ENCODE measurements at places on chromosomes 7 and 10.

- peak; percentile 49 for DNase-seq
Observed at GRCh38 chr7:2729031-2729892, 41.3 kb downstream of the AMZ1 start.

DNA sequence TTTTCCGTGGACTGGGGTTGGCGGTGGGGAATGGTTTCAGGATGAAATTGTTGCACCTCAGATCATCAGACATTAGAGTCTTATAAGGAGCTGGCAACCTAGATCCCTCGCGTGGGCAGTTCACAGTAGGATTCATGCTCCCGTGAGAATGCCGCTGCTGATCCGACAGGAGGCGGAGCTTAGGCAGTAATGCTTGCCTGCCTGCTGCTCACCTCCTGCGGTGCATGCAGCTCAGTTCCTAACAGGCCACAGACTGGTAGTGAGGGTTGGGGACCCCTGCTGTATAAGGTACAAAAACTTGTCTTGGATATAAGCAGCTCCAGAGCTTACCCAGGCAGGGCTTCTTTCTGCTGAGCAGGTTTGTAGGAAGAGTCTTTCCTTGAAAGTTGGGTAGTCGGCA is 53.9 kb downstream of the SHH start:
- no peak for DNase-seq

DNA sequence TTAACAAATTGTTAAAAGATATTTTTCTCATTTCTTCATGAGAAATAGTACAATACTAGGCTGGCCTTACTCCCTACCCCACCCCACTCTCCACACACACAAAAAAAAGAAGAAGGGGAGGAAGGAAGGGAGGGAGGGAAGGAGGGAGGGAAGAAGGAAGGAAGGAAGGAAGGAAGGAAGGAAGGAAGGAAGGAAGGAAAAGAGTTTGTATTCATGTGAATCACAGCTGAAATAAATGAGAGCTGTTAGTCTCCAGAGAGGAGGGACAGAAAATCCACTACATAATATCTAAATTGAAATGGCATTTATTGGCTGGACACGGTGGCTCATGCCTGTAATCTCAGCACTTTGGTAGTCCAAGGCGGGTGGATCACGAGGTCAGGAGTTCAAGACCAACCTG is 57.8 kb downstream of the SEMA3A start:
- DNase-seq = no peak

GRCh38 chr7:101373812-101374614 is 11.3 kb downstream of the COL26A1 start:
- no peak for DNase-seq

DNA sequence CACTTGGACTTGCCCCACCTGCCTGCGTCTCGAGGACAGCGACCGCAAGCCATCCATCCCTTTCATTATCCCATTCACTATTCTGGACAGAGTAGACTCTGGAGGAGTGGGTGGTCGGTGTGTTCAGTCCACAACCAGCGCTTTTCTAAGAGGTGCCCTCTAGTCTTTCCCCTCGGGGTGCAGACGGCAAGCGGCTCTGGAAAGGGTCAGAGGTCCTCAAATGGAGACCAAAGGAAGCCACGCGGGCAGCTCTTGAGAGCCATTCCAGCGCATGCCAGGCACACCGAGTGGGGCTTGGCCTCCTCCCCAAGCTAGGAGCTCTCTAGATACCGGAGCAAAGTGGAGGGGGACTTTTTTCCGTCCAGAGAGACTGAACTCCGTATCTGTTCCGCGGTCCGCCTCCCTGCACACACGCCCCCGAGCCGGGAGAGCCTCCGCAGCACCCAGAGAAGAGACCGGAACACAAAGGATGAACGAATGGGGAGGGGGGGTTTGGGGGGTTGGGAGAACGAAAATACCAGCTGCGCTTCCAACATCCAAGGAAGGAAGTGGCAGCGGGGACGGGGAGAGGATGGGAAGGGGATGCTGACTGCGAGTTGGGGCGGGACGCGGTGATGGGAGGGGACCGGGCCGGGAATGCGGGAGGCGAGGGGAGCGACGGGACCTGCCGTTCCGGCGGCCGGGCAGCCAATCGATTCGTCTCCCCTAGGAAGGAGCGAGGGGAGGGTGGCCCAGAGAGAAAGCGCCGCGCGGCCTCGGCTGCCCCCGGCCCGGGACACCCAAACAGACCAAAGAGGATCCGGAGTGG is 515 bp downstream of the GSDME start:
- DNase-seq = peak; percentile 85

GRCh38 chr7:66330961-66331360 is 125.8 kb downstream of the TPST1 start:
- DNase-seq = peak; percentile 28

GRCh38 chr7:4286351-4286750 is 395.7 kb upstream of the FOXK1 start:
- DNase-seq = no peak

DNA sequence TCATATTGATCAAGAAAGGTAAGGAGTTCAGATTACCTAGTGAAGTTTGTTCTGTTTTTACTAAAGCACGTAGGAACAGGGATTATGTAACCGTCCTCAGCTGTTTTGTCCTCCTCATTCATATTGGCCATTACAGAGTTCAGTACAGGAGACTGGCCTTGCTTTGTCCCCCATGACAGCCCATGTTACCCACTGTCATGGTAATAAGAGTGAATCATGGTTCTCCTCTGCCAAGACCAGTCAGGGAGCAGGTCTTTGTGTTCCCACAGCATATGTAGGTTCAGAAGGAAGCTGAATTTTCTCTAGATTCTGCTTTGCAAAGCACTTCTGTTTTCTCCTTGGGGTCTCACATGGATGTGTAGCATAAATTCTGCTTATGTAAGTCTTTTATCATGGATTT is 106.2 kb upstream of the GPR141 start:
- peak; percentile 56 for DNase-seq

- DNase-seq = no peak
Observed at GRCh38 chr10:132784866-132785722, 853 bp downstream of the NKX6-2 start.

- no peak for DNase-seq
Observed at GRCh38 chr7:13159467-13160184, 472.2 kb downstream of the ARL4A start.

DNA sequence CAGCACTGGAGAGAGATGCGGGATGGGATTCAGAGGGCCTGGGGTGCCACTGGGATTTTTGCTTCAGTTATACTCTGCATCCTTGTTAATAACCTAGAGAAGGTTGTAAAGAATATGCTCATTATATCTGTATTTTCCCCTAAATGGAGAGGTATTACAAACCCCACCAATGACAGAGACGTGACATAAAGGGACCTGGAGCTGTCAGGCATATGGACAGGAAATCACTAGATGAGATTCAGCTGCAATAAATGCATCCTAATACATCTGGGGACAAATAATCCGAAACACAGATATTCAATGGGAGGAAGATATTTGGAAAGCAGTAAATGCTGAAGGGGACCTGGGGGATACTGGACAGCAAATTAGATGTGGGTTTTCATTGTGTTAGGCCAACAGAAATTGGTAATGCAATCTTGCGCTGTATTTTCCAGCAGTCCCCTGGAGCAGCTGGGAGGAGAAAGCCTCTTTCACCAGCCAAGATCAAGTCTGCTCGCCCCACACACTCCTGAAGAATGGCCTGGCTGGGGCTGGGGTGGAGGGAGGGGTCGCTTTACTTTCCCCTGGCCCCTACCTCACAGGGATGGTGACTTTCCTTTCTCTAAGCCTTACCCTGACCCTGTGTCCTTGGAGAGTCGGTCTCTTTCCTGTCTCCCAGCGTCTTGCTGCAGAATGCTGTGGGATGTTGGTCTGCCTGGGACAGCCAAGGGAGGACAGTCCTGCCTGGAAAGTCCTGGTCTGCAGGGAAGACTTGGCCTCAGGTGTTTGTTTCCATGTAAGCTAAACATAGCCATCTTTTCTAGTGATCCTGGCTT is 653.8 kb downstream of the LRMDA start:
- no peak for DNase-seq

- DNase-seq = no peak
Observed at GRCh38 chr7:104657134-104657533, 328.7 kb downstream of the LHFPL3 start.

DNA sequence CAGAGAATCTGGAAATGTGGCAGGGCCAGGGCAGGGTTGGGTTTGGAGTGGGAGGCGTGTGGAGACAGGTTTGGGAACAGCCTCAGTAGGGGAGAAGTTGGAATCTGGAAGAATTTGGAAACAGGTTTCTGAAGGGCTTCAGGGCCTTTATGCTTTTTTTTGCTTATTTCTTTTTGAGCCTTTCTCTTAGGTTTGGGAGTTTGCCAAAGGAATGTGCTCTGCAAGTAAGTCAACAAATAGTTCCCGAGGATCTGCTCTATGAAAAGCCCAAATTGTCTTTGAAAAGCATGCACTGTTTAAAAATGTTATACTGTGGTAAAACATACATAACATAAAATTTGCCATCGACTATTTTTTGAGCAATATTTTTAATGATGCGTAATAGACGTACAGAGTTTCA is 86.7 kb upstream of the ADRB1 start:
- DNase-seq = no peak

DNA sequence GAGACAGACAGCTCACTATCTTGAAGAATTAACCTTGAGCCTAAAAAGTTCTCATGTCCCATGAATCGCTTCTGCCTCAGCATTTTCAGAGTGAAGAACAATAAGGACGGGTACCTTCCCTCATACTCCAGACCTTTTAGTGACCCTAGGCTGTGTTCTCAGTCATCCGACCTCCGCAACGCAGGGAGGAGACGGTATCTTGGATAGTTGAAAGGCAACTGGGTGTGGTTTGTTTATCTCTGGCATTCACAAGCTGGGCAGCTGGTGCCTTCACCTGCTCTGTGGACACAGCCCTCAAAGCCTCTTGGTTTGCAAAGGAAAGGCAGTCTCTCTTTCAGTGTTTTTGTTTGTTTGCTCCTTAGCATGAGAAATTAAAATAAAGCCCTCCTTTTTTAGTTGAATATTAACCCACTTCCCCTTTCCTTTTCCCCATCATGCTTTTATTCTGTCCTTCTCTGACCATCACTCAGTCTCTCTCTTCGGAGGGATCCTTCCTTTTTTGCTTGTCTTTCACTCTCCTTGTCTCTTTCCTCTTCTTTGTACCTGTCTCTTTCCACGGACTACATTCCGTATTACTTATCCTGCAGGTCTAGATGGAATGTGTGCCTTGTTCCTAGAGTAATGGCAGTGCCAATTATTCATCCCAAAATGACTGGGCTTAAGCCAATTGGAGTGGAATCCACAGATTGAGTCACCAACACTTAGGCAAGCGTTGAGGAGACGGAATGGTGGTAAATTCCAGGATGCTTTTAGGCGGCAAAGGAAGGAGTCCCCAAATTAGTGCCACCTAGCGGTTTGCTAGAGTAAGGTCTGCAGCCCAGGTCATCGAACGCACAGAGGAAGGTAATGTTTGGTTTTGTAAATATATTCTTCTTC is 45.8 kb downstream of the PRR15 start:
- no peak for DNase-seq

- no peak for DNase-seq
Observed at GRCh38 chr10:78178940-78179339, 145.3 kb downstream of the RPS24 start.
